ENCODE measurements at places on chromosomes 4 and X. TPM values are rescaled to one million over a fixed set of nuclear protein-coding genes. Genes with fewer than 3 reads are reported as not detected.

- no peak for DNase-seq
Measured at GRCh38 chr4:41538017-41538733, at the start of gene LIMCH1. Gene LIMCH1 (plus strand): TSS chr4:41538157. CDS start chr4:41605996, 67,839 bp downstream.

- DNase-seq = no peak
Measured at GRCh38 chr4:997375-998071, 4.3 kb upstream of the SLC26A1 start.

DNA sequence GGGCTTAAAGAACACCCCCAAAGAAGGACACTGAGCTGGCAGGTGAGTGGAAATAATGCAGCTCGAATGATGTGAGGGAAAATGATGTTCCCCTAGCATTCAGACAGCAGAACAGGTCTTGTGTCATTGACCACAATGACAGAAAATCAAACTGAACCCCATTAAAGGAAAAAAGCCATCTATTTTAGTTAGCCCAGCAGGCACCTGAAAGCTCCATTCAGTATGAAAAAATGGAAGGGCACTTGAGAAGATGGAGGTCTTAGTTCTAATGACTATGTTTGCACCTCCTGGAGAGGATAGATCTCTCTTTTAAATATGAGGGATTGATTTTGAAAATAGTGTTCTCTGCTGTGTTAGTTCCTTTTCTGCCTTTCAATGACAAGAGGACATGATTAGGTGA, 323.1 kb downstream of the NKX6-1 start:
- no peak for DNase-seq

DNA sequence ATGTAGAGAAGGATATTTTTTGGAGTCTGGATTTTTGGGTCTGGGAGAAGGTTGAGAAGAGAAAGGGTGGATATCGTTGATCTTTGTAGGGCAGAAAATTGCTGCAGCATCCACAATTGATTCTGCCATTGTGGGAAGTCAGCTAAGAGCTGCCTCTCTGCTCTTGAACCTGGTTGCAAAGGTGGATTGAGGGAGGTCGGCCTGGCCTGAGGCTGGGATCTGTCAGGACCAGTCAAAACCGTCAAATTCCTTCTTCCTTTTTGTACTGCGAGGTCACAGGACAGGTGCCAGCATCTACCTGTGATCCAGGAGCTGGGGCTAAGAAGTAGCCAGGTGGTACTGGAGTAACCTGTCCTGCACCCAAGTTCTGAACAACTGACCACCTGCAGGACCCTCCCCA, 93.7 kb downstream of the SHOX start:
- DNase-seq = no peak

GRCh38 chr4:76196376-76196775, 17.2 kb downstream of the SCARB2 start:
- DNase-seq = no peak

- DNase-seq = no peak
Measured at GRCh38 chr4:87321888-87322287, 794 bp downstream of the HSD17B13 start.

MAGEE2 gene
- not detected for total RNA-seq

L1CAM gene
- total RNA-seq = not detected

HMGB2 gene
- total RNA-seq = 101 TPM

CT45A9 gene
- total RNA-seq = not detected

MGST2 gene
- 55.8 TPM for total RNA-seq

EVC2 gene
- total RNA-seq = 0.36 TPM

All from Karpas-422 (cell line).